Cardiac muscle cell (in vitro differentiated cells and primary cell): ENCODE measurements at places on chromosomes 2 and 18. TPM values are rescaled to one million over a fixed set of nuclear protein-coding genes. Genes with fewer than 3 reads are reported as not detected.

The ANKRD39 gene
- total RNA-seq, result 15.4 and 27.8 TPM in 2 replicates

DNA sequence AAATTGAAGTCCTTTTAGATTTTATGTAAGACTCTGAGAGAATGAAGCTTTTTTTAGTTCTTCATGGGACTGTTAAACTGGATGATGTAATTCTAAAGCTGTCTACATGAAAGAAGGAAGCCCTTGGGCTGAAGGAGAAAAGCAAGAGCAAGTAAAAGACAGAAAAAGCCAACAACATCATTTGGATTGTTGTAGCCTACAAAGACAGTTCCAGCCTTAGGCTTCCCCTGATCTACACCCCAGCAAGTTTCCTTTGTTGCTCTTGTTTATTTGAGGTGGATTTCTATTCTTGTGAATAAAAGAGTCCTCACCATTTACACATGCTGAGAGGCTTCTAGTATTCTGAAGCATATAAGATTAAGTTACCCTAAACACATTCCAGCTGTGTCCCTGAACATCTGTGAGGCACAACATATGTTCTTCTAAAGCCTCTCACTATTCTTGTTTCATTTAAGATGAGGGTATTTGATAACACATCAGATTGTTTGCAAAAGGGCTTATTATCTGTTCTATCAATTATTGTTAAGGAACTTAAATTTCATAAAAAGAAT, 377.8 kb downstream of the LNPK start:
- H3K36me3 ChIP-seq, result no peaks in the 10 kb centered on the region
- no peak overlapping the region for H3K4me3 ChIP-seq
- H3K27me3 ChIP-seq, result no peaks in the 10 kb centered on the region
- no peaks in the 10 kb centered on the region for H3K4me1 ChIP-seq

GRCh38 chr18:4004183-4004829, 450.8 kb downstream of the DLGAP1 start:
- peaks cover 7% of the 10 kb centered on the region for H3K4me1 ChIP-seq
- H3K27me3 ChIP-seq, result no peaks in the 10 kb centered on the region
- no peak overlapping the region for H3K4me3 ChIP-seq
- DNase-seq, result no peak
- H3K36me3 ChIP-seq, result no peaks in the 10 kb centered on the region

DNA sequence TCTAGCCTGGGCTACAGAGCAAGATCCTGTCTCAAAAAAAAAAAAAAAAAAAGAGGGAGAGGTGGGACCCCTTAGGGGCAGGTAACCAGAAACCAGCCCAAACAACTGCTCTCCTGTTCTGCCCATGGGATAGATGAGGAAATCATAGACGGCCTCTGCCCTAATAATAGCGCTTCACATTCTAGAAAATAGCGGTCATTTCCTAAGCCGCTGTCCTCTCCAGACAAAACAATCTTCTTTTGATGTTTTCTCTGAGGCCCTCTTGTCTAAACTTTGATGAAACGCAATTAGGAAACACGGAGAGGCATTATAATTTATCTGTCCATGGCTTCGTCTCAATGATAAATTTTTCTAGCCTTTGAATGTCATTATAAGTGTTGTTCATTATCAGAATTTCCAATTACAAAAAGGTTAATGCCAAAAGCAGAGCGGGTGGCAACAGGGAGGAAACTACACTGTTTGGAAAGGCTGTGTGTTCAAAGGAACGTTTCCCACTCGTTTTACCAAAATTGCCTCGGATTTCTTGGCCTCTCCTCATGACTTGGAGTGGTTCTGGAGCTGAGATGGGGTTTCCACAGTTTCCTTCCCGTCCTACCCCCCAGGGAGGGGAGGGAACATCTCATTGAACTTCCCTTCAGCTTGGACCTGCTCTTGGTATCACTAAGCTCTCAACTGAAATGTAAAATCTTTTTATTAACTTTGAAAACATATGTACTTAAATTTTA, 151.6 kb upstream of the ZNF236 start:
- H3K27me3 ChIP-seq, result peaks cover 10% of the 10 kb centered on the region
- peaks cover 13% of the 10 kb centered on the region for H3K4me1 ChIP-seq
- H3K27ac ChIP-seq, result no peak overlapping the region
- H3K36me3 ChIP-seq, result no peaks in the 10 kb centered on the region
- H3K4me3 ChIP-seq, result no peak overlapping the region

- no peaks in the 10 kb centered on the region for H3K4me1 ChIP-seq
- no peak overlapping the region for H3K4me3 ChIP-seq
- no peak overlapping the region for H3K27ac ChIP-seq
- H3K27me3 ChIP-seq, result no peaks in the 10 kb centered on the region
- H3K36me3 ChIP-seq, result no peaks in the 10 kb centered on the region
Measured at GRCh38 chr2:132420816-132421805, 4.5 kb downstream of the GPR39 start.

The CCDC74A gene
- 6.3 and 20.6 TPM in 2 replicates for total RNA-seq

DNA sequence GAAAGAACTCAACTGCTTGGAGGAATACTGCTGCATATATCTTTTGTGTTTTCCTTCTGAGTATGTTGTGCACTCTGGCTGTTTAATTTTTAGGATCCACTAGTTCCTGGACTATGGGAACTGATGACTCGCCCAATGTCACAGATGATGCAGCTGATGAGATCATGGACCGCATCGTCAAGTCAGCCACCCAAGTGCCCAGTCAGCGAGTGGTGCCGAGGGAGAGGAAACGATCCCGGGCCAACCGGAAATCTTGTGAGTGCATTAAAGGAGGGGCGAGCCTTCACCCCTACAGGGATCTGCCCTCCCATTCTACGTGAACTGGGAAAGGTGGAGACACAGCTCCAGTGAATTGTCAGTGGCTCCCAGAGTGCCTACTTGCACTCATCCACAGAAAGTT, 59.6 kb downstream of the TPGS2 start:
- H3K27me3 ChIP-seq, result no peaks in the 10 kb centered on the region
- no peak overlapping the region for H3K27ac ChIP-seq

- DNase-seq, result no peak
- H3K27ac ChIP-seq, result no peak overlapping the region
- no peak overlapping the region for H3K4me3 ChIP-seq
- no peaks in the 10 kb centered on the region for H3K27me3 ChIP-seq
Measured at GRCh38 chr2:228845162-228845925, 425.7 kb downstream of the PID1 start.
